ENCODE measurements at places on chromosomes 2 and 18. TPM values are rescaled to one million over a fixed set of nuclear protein-coding genes. Genes with fewer than 3 reads are reported as not detected.

HRH4 gene
- total RNA-seq = not detected

DNA sequence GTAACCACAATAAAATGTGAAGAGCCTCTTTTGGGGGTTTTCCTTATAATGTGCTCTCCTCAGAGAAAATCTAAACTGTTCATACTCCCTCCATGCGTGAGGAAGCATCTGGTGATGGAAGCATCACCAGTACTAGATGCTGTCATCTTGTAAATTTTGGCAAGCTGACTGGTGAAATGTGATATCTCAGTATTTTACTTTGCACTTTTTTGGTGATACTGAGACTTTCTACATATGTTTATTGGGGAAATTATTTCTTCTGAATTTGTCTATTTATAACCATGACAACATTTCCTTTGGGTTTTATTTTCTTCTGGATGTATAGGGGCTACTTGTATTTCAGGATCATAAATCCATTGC lies 95.9 kb upstream of the DLGAP1 start:
- H3K27me3 ChIP-seq = no peaks in the 10 kb centered on the region
- H3K4me1 ChIP-seq = no peaks in the 10 kb centered on the region
- H3K27ac ChIP-seq = no peak overlapping the region
- H3K4me3 ChIP-seq = no peak overlapping the region
- DNase-seq = no peak

DNA sequence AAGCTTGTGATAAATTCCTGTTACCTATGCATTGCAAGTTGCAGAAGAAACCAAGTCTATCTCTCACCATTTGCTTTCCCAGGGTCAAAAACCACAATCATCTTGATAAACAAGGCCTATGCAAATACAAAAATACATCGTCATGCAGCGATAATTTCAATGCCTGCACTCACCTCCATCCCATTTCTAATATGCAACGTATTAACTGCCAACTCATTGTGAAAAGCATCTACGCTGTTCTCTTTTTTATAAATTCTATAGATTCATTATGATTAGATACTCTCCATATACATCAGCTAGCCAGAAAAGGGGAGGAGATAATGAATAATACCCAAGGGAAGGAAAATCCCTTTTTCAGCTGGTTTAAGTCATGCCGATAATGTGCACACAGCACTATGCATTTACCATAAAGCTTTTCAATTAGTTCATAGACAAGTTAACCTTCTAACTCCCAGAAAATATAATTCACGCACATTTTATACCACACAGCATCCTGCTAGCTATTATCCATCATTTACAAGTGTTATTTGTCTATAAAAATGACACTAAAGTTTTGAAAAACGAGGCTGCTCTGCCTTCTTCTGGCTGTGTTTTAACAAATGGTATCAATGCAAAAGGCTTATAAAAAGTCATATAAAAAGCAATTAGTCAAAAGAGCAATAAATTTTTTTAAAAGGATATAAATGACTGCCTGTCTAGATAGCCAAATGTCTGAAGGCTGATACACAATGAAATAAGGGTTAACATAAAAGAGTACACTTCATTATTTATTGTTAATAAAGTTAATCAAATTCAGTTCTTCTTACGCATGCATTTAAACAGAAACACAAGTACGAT lies 77.6 kb downstream of the AFF3 start:
- H3K36me3 ChIP-seq = no peaks in the 10 kb centered on the region
- peaks cover 11% of the 10 kb centered on the region for H3K4me1 ChIP-seq
- H3K27ac ChIP-seq = no peak overlapping the region
- no peak for DNase-seq
- no peaks in the 10 kb centered on the region for H3K27me3 ChIP-seq
- H3K4me3 ChIP-seq = no peak overlapping the region

GRCh38 chr2:223053484-223054192 lies 1.6 kb downstream of the KCNE4 start:
- no peak overlapping the region for H3K27ac ChIP-seq
- no peak overlapping the region for H3K4me3 ChIP-seq
- H3K27me3 ChIP-seq = no peaks in the 10 kb centered on the region
- H3K4me1 ChIP-seq = no peaks in the 10 kb centered on the region

DNA sequence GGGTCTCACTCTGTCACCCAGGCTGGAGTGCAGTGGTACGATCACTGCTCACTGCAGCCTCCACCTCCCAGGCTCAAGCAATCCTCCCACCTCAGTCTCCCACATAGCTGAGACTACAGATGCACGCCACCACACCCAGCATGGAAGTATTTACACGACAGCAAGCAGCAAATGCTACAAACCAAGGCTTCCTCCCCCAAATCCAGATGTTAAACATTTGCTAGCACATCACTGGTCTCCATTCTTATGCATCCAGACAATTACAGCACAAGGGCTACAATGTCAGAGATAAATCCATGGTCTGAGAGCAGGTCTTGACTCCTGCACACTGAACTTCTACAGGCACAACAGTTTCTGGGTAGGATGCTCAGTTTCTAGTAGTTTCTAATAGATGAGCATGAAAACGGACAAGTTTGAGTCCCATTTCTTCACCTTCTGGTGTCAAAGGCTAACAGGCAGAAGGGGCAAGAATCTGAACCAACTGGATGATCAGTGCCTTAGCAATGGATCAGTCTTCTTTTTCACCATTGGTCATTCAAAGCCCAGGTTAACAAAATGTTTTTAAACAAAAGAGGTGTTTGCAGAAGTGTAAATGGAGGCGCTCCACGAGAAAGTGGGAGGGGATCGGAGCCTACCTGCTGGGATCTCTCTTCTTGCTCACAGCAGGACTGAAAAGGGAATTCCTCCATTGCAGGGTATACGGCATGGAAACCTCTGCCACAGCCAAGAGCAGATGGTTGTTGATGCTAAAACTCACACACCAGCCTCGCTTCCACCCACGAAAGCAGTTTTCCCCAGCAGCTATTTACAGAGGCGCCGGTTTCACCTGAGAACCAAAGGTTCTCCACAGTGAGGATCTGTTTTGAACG lies 135.0 kb upstream of the ARL4C start:
- H3K4me3 ChIP-seq = no peak overlapping the region
- no peaks in the 10 kb centered on the region for H3K27me3 ChIP-seq
- DNase-seq = no peak
- no peaks in the 10 kb centered on the region for H3K4me1 ChIP-seq

AFF3 gene
- 0.48 TPM for total RNA-seq

DNA sequence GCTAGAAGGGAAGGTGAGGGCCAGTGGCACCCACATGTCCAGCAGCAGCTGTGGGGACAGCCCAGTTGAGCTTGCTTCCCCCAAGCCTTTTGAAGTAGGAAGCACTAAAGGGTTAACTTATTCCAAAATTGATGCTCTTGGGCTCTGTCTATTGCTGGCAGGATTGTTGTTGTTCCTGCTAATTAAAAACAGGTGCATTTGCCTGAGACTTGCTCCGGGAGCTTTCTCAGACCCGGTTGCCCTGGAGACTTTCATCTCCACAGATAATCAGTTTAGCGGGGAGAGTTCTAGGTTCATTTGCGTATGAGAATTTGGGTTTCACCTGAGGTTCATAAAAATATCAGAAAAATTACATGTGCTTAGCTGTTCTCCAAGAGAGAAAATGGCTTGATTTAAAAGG lies 277.3 kb downstream of the LRATD1 start:
- no peaks in the 10 kb centered on the region for H3K4me1 ChIP-seq
- H3K36me3 ChIP-seq = no peaks in the 10 kb centered on the region
- DNase-seq = no peak
- no peak overlapping the region for H3K27ac ChIP-seq
- H3K4me3 ChIP-seq = no peak overlapping the region
- H3K27me3 ChIP-seq = no peaks in the 10 kb centered on the region

DNA sequence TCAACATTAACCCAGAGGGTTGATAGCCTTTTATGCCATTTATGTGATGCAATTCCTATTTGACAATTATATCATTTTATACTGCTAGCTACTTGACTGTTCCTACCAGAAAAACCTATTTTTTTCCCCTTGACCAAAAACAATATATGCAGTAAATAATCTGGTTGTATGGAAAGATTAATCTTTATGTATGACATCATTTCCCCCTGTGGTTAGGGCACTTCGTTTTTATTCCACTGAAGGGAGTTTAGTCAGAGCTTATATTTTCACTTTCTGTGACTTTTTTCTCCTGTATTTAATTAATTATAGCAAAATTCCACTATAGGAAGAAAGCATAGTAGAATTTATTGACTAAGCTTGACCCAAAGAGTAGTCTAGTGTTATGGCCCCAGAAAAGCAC lies 107.6 kb downstream of the HAUS1 start:
- H3K4me3 ChIP-seq = no peak overlapping the region
- H3K27me3 ChIP-seq = no peaks in the 10 kb centered on the region
- H3K36me3 ChIP-seq = no peaks in the 10 kb centered on the region

GRCh38 chr2:124704071-124704925 lies 679.2 kb downstream of the CNTNAP5 start:
- DNase-seq = no peak
- H3K4me3 ChIP-seq = no peak overlapping the region
- no peak overlapping the region for H3K27ac ChIP-seq
- H3K4me1 ChIP-seq = no peaks in the 10 kb centered on the region
- H3K27me3 ChIP-seq = no peaks in the 10 kb centered on the region
- H3K36me3 ChIP-seq = no peaks in the 10 kb centered on the region

GRCh38 chr18:40415176-40415791 lies 1539.8 kb upstream of the PIK3C3 start:
- H3K36me3 ChIP-seq = no peaks in the 10 kb centered on the region
- H3K27me3 ChIP-seq = no peaks in the 10 kb centered on the region
- H3K27ac ChIP-seq = no peak overlapping the region
- no peak overlapping the region for H3K4me3 ChIP-seq
- no peak for DNase-seq
- no peaks in the 10 kb centered on the region for H3K4me1 ChIP-seq

GRCh38 chr2:164882276-164882675 lies 40.7 kb upstream of the COBLL1 start:
- H3K36me3 ChIP-seq = no peaks in the 10 kb centered on the region
- H3K27ac ChIP-seq = no peak overlapping the region
- no peaks in the 10 kb centered on the region for H3K4me1 ChIP-seq
- no peak overlapping the region for H3K4me3 ChIP-seq
- no peaks in the 10 kb centered on the region for H3K27me3 ChIP-seq

DNA sequence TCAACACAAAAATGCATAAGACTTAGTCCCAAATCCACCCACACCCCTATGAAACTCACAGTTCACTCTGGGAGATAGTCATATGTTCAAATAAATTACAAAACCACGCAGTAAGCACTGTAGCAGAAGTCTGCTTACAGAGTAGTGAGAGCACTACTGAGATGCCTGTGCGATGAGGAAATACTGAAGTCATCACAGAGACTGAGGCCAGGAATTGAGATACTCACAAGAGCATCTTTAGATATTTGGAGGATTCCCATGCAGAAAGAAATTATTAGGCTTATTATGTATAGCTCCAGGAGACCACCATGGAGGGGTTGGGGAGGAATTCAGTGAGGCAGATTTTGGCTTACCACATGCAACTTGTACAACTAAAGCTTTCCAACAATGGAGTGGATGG lies 82.3 kb downstream of the ANTXR1 start:
- H3K27me3 ChIP-seq = peaks cover 3% of the 10 kb centered on the region
- no peaks in the 10 kb centered on the region for H3K36me3 ChIP-seq
- no peak overlapping the region for H3K27ac ChIP-seq
- no peak for DNase-seq

DNA sequence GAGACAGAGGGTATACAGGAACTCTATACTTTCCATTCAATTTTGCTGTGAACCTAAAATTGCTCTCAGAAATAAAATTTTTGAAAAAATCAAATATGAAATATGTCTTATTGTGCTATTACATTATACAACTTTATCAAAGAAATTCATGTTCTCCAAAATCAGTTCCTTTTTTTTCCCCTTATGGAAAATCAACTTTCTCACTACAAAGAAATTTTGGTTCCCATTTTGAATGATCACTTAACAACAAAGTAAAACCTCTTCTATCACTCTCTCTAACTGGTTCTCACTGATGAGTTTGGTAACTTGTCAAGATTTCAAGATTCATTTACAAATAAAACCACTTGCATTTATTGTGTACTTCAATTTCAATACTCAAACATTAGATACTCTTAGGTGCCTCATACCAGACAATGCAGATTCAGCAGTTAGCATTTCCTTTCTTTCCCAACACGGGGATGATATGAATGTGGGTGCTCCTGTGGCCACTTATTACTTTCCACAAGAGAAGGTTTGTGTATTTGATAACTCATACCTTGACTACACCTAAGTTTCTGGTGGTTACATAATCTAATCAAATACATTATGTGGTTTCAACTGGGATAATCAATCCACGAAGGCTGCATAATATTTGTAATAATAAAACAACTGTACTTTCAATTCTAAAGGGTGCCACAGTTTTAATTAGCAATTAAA lies 6.4 kb downstream of the PSME4 start:
- DNase-seq = no peak
- no peaks in the 10 kb centered on the region for H3K27me3 ChIP-seq
- no peaks in the 10 kb centered on the region for H3K36me3 ChIP-seq
- H3K4me3 ChIP-seq = no peak overlapping the region
- H3K27ac ChIP-seq = no peak overlapping the region

GRCh38 chr18:45503990-45504389 lies 111.3 kb upstream of the SLC14A2 start:
- no peaks in the 10 kb centered on the region for H3K4me1 ChIP-seq
- no peaks in the 10 kb centered on the region for H3K27me3 ChIP-seq
- H3K4me3 ChIP-seq = no peak overlapping the region
- no peak overlapping the region for H3K27ac ChIP-seq

GRCh38 chr2:129484999-129485897 lies 494.2 kb upstream of the RAB6C start:
- H3K27me3 ChIP-seq = no peaks in the 10 kb centered on the region
- H3K36me3 ChIP-seq = no peaks in the 10 kb centered on the region
- no peak overlapping the region for H3K27ac ChIP-seq
- DNase-seq = no peak
- no peak overlapping the region for H3K4me3 ChIP-seq

GRCh38 chr2:126658905-126659561 lies 3.1 kb downstream of the GYPC start:
- peaks cover 75% of the 10 kb centered on the region for H3K4me1 ChIP-seq
- no peaks in the 10 kb centered on the region for H3K27me3 ChIP-seq
- peak; percentile 24 for DNase-seq
- peak overlapping the region; percentile 86 for H3K27ac ChIP-seq

DNA sequence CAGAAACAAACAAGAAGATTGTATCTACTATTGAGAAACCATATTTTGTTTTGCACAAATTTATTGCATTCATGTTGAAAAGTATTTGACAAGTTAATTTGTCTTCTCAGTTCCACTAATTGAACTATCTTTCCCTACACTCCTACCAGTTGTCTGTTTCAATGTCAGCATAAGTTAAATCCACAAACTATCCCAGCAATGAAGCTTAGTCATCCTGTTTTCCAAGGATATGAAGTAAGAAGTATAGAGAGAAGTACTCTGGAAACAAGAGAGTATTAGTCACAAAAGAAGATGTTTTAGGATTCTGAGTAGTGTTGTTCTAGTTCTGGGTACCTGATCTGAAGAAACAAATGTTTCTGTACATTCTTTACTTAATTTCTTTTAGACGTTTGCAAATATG lies 261.6 kb upstream of the ZNF804A start:
- no peak overlapping the region for H3K4me3 ChIP-seq
- H3K36me3 ChIP-seq = no peaks in the 10 kb centered on the region
- H3K4me1 ChIP-seq = no peaks in the 10 kb centered on the region
- no peaks in the 10 kb centered on the region for H3K27me3 ChIP-seq
- DNase-seq = no peak

SPC25 gene
- 27.7 TPM for total RNA-seq

GRCh38 chr2:143674051-143674450 lies 544.8 kb downstream of the ARHGAP15 start:
- H3K4me1 ChIP-seq = no peaks in the 10 kb centered on the region
- H3K27me3 ChIP-seq = no peaks in the 10 kb centered on the region
- H3K27ac ChIP-seq = no peak overlapping the region
- no peak overlapping the region for H3K4me3 ChIP-seq
